ENCODE measurements at places on chromosomes 2 and 18.
A peak's percentile ranks its signal among the peaks of the same experiment; 100 is the strongest.

DNA sequence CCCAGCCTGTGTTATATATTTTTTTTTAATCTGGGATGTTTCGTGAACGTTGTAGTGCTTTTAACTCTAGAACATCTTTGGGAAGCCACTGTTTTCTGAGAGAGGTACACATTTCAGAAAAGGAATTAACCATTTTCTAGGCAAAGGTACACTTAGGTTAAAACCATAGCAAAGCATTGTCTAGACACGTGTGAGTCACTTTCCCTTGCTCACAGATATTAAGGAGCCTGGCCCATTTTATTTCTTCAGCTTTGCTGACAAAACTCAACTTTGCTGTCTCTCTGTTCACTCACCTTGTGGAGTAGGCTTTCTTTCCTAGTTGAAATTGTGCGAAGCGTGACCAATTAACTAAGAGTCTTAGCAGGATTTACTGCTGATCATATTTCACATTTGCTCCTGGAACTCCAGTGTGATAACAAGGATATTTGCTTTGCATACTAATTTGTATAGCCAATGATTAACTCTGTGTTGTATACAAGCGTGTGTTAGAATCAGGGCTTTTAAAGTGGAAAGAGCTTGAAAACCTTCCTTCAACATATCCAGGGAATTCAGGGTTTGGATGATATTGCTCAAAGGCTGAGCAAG, 215.0 kb upstream of the AGAP1 start:
- DNase-seq = no peak

DNA sequence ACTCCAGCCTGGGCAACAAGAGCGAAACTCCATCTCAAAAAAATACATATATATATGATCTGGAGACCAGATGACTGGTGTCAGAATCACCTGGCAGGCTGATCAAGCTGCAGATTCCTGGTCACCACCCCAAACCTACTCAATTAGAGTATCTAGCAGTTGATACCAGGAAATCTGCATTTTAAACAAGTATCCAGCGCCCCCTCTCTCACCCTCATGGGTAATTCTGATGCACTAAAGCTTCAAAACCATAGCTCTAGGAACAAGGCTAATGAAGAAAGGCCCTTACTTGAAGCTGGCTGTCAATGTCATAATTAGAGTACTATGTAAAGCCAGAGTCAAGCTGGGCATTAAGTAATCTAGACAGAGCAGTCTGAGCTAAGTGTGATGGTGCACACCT, 25.0 kb upstream of the PCBP1 start:
- DNase-seq = no peak

GRCh38 chr2:157185476-157186227, 71.9 kb upstream of the GALNT5 start:
- DNase-seq = no peak

- no peak for DNase-seq
These were observed 452.5 kb upstream of the SALL3 start for GRCh38 chr18:78526923-78527711.

- DNase-seq = no peak
These were observed 433.5 kb upstream of the MMADHC start for GRCh38 chr2:150020937-150021673.

GRCh38 chr2:100759901-100760300, 60.0 kb upstream of the NPAS2 start:
- DNase-seq = no peak

- no peak for DNase-seq
These were observed 78.5 kb upstream of the TMEM178A start for GRCh38 chr2:39587168-39587567.

DNA sequence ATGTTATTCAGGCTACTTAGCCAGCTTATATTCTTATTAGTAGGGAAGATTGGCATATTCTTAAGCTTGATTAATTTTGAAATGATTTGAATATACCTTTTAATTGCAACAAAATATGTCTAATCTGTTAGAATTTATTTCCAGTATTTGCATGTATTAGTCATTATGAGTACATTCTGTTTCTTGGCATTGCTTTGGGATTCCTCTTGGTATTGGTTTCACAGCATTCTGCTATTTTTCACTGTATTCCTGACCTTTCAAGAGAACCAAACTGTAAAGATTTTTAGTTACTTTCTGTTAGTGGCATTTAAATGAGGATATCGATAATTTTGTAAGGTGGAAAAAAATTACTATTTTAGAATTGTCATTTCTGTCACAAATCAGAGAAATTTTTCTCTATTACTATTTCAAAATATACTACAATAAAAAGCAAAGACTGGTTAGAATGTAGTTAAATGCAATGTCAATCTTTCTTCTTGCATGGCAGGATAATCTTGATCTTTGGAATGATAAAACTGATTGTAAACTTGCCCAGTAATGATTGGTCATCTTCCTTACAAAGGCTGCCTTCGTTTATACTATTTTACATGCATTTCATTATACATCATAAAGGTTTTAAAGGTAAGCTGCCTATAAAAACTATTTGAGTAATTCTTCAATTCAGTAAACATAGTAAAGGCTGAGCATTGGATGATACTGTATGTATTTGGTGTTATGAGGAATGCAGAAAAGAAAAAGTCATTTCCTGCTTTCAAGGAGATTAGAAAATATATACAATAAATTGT, 86.1 kb downstream of the SLC4A10 start:
- DNase-seq = no peak

GRCh38 chr2:11773111-11773510, 26.7 kb downstream of the LPIN1 start:
- DNase-seq = no peak

GRCh38 chr18:394987-395362, 105.5 kb downstream of the COLEC12 start:
- DNase-seq = no peak

DNA sequence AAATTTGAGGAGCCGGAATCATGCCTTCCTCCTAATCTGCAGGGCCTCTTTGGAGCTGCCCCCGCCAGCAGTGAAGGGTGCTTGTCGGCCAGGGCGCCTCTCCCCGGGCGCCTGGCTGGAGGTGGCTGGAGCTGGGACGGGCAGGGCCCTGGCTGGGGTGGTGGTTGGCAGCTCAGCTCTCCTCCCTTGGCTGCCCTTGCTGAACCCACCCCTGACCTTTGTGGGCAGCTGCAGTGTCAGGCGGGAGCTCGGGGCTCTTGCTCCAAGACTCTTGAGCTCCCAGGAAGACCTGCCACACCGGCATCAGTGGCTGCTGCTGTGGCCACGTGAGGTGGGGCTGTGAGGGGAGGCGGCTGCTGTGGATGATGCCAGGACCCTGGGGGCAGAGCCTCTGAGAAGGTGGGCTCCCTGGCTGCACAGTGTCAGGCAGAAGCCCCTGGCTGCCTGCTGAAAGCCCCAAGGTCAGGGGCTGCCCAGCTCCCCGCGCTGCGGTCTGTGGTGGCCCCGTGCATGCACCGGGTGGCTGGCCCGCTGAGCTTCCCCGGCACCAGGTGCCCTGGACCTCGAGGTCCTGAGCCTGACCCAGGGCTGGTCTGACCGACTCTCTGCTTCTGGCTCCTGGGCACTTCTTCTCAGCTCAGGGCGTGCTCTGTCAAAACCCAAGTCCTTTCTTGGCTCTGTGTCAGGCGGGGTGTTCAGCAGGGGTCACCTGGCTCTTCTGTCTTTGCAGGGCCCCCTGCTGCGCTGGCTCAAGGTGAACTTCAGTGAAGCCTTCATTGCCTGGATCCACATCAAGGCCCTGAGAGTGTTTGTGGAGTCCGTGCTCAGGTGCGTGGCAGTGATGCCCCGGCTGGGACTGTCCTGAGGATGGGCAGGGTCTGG, 34.5 kb downstream of the PDIA6 start:
- no peak for DNase-seq

GRCh38 chr2:10398496-10398895, 49.6 kb downstream of the ODC1 start:
- DNase-seq = no peak

GRCh38 chr2:46814160-46814961, 101.2 kb downstream of the MCFD2 start:
- DNase-seq = no peak

DNA sequence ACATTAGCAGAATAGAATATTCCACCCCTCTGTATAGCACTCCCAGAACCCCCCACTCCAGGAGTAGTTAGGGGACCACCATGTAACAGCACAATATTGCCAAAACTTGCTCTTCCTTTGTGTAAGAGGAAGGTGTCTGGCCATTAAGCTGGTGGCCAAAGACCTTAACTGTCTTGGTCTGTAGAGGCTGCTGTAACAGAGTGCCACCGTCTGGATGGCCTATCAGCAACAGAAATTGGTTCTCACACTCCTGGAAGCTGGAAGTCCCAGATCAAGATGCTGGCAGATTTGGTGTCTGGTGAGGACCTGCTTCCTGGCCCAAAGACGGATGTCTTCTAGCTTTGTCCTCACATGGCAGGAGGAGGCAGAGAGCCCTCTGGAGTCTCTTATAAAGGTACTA, 61.6 kb upstream of the TGFA start:
- no peak for DNase-seq

- no peak for DNase-seq
These were observed 40.2 kb upstream of the EML4 start for GRCh38 chr2:42128721-42129486.

DNA sequence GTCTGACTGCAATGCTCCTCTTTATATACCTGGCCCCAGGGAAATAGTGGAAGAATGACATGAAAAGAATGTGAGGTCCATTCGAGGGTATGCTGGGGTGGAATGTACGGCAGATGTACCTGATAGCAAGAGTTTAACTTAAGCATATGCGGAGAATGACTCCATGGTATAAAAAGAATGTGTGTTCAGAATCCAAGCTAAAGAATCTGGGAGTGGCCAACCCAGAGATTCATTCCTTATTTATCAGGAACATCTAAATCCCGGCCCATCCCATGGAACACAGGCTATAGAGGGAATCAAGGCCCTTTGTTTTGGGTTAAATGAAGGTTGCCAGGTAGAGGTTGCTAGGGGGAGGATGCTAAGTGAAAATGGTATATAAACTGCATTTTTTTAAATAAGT, 150.0 kb downstream of the ZNF385B start:
- DNase-seq = no peak

DNA sequence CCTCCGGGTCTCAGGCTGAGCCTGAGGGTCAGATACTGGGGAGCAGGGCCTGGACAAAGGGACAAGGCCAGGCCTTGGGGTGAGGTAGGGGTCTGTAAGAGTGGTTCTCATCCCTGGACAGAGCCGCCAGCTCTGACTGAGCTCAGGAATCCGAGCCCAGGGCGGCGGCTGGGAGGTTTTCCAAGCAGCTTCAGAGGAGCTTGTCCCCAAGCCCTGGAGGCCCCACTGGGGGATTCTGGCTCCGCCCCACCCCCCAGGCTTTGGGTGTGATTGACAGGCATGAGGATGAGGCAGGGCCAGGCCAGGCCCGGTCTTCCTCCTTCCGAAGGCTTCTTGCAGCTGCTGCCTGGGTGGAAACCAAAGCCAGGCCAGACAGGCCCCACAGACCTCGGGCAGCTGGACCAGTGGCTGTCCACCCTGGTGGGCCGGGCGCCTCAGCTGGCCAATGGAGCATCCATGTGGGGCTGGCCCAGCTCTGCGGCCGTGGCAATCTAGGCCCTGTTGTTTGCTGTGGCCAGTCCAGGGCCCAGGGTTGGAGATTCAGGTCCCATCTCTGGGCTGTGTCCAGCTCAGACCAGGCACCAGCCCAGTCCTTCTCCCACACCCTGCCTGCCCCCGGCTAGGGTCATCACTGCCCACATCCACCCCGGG, 23.1 kb upstream of the GPC1 start:
- DNase-seq = peak; percentile 29

DNA sequence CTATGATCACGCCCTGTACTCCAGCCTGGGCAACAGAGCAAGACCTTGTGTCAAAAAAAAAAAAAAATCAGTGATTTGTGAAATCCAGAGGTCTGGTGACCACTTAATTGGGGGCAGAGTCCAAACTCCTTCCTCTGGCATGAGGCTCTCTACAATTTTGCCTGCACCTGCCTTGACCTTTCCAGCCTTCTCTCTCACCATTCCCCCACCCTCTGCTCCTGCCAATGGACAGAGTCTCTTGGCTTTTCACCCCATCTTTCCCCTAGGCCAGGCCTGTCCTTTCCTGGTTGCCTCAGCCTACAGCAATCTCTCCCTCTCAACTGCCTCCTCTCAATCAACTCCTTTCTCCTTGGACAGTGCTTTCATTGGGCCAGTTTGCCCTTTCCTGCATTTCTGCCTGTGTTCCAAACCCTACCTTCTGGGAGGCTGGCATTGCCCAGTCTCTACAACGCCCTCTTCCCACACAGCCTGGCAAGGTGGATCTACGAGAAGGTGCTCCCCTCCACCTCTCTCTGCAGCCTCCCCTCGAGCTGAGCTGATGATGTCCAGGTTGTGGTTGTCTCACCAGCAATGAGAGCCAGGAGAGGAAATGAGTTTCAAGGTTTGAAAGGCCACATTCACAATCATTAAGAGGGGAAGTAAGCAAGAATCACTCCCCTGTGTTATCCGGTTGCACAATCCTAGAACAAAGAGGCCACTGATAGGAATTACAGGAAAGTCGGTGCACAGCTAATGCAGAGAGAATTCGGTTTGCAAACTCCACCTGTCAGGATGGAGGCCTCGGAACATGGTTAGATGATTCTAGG, 39.5 kb upstream of the NPAS2 start:
- DNase-seq = no peak

DNA sequence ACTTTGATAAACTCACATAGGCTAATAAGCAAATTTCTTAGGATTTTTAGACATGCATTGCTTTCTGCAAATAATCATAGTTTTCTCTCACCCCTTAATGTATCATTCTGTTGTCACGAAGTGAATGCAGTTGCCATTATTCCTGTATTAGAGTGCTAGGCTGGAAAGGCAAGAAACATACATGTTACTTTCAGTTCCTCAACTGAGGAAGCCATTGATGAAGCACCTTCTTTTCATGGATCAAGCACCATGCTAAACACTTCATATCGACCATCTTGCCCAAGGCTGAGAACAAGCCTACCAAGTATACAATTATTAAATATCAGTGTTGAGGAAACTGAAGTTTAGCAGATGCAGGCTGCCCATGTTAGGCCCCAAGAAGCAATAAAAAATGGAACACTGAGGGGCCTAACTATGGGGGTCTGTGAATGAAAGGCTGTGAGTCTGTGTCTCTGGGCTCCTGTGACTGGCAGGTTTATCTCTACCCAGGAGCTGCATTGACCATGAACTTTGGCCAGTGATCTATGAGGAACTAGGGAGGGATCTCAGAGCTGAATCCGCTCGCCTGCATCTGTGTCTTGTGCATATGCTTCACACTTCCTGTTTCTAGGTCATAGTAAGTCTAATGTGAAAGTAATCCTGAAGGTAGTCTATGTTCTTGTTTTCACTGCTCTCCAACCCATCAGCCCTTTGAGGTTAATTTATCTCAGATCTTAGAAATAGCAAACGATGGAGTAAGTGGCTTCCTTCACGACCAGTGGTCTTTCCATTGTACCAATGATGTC, 16.0 kb upstream of the TSPYL6 start:
- no peak for DNase-seq
